B cell (primary cell): ENCODE measurements at places on chromosomes 7 and 10.

GRCh38 chr10:70162892-70163201 is 7.5 kb downstream of the SAR1A start:
- DNase-seq, result no peak

GRCh38 chr7:11612737-11613136 is 219.3 kb downstream of the THSD7A start:
- DNase-seq, result no peak

DNA sequence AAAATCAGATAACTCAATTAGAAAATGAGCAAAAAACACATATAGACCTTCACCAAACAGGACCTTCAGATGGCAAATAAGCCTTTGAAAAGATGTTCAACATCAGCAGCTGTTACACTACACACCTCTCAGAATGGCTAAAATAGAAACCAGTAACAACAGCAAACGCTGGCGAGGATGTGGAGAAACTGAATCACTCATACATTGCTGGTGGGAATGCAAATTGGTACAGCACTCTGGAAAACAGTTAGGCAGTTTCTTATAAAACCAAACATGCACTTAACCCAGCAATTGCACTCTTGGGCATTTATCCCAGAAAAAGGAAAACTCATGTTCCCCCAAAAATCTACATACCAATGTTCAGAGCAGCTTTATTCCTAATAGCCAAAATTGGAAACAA is 37.7 kb upstream of the SMARCD3 start:
- no peak for DNase-seq

GRCh38 chr10:63935705-63936104 is 414.5 kb downstream of the REEP3 start:
- no peak for DNase-seq

DNA sequence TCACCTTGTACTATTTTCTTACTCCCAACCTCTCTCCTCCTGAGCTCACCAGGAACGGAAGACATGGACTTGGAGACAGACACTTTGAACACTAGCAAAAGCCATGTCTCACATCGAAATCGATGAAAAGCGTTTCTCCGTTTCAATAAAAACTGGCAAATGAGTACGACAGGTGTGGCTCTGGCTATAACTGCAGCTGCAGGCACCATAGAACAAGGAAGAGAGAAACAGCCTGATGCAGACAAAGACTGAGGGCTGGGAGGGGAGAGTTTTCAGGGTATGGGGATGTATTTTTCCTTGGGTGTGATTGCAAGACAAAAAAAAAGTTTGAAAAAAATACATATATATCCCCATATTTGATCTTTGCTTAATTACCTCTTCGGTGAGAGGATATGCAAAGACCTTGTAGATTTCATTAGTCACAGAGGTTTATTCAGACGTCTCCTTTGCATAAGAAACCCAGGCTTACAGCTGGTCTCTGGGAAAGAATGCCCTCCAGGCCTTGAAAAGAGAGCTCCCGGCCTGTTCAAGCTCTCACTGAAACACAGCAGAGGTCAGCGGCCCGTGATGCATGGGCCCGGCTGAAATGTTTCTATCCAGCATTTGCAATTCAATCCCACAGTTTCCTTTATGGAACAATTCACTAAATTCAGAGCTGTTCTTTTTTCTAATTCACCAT is 63.1 kb downstream of the TLL2 start:
- no peak for DNase-seq

GRCh38 chr7:45363669-45364068 is 206.1 kb downstream of the RAMP3 start:
- DNase-seq, result no peak
